ENCODE measurements at places on chromosomes 6 and 20.

- DNase-seq = no peak
These were observed 39.2 kb downstream of the C6orf132 start for GRCh38 chr6:42103216-42103615.

- no peak for DNase-seq
These were observed 4.0 kb downstream of the SLC17A5 start for GRCh38 chr6:73649783-73650182.

DNA sequence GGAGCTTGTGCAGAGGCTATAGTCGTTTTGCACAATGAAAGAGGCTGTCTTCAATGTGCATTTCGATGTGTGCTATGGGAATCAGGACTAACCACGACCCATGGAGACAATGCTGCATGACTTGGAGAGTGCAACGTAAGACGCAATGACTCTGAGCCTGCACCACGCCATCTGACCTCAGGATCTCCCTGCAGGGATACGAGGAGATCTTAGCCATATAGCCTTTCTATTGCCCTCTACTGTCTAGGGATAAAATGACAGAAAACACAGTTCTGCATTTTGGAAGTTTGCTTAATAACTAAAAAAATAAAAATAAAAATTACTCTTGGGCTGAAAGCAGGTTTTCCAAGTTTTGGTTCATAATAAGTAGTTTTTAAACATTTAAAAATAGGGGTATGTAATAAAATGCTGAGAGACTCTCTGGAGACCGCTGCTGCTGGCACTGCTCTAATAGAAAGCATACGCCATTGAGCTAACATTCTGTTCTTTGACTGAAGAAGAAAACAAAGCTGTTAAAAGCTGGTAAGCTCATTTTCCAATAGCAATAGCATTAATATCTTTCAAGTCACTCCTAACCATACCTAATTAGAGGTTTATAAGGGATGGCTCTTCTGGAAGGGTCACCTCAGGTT is 87.2 kb downstream of the PDE7B start:
- DNase-seq = no peak

DNA sequence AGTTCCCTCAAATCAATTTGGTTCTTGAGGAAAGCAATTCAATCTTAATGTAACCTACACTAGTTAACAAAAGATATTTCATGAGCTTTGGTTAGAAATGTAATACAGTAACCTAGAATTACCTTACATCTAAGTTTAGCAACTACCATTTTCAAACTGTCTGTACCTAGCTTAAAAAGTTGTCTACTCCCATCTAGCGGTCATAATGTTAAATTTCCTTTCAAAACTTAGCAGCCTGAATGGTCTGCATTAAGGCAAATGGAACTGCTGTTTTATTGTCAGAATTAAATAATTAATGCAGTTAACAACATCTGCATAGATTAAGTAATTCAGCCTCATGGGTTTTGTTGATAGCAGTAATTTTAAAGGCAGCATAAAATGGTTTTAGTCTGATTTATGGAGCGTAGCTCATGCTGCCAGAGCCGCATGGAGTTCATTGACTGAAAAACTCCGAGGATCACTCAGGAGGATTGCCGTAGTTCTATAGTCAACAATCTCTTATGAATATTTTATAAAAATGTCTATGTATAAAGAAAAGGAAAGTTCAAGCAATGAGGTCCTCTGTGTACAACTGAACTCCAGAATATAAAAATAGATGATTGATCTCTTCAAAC is 485.4 kb upstream of the MANEA start:
- DNase-seq = no peak

GRCh38 chr20:63156221-63156671 is 59.7 kb downstream of the YTHDF1 start:
- no peak for DNase-seq
